ENCODE measurements at places on chromosomes 1 and 21. TPM values are rescaled to one million over a fixed set of nuclear protein-coding genes. Genes with fewer than 3 reads are reported as not detected.
A peak's percentile ranks its signal among the peaks of the same experiment; 100 is the strongest.

GRCh38 chr1:60035921-60036320 is 37.6 kb downstream of the C1orf87 start:
- H3K27me3 ChIP-seq = no peaks in the 10 kb centered on the region
- H3K36me3 ChIP-seq = no peaks in the 10 kb centered on the region
- no peak overlapping the region for H3K4me3 ChIP-seq
- H3K4me1 ChIP-seq = no peaks in the 10 kb centered on the region

- DNase-seq = no peak
- H3K27me3 ChIP-seq = peaks cover 20% of the 10 kb centered on the region
- no peak overlapping the region for H3K27ac ChIP-seq
- no peaks in the 10 kb centered on the region for H3K4me1 ChIP-seq
- no peak overlapping the region for H3K4me3 ChIP-seq
- H3K36me3 ChIP-seq = no peaks in the 10 kb centered on the region
These were observed 9.6 kb downstream of the PTPRU start for GRCh38 chr1:29245876-29246275.

- no peaks in the 10 kb centered on the region for H3K36me3 ChIP-seq
- H3K4me3 ChIP-seq = no peak overlapping the region
- peaks cover 34% of the 10 kb centered on the region for H3K27me3 ChIP-seq
- H3K4me1 ChIP-seq = no peaks in the 10 kb centered on the region
- H3K27ac ChIP-seq = no peak overlapping the region
These were observed 9.0 kb upstream of the KIRREL1 start for GRCh38 chr1:157984469-157984868.

DNA sequence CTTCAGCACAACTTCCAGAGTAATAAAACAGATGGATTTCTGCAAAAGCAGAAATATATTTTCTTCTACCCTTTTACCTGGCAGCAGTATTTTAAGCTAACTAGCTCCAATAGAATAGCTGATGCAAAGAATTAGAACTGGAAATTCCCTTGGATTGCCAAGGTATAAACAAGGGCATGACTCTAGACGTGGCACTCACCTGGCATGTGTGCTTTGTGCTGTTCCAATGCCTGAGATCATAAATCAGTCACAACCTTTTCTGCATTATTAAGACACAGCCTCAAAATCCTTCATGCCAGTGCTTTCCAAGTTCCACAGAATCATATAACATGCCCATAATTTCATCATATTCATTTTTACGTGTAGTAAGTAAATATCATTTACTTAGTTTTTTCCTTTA is 1048.7 kb downstream of the ADGRL2 start:
- H3K4me1 ChIP-seq = no peaks in the 10 kb centered on the region
- H3K36me3 ChIP-seq = no peaks in the 10 kb centered on the region

- H3K36me3 ChIP-seq = peaks cover 4% of the 10 kb centered on the region
- no peak for DNase-seq
- no peak overlapping the region for H3K4me3 ChIP-seq
- peaks cover 10% of the 10 kb centered on the region for H3K4me1 ChIP-seq
- peaks cover 5% of the 10 kb centered on the region for H3K27me3 ChIP-seq
- no peak overlapping the region for H3K27ac ChIP-seq
These were observed 46.6 kb downstream of the ADARB1 start for GRCh38 chr21:45120975-45121374.

GRCh38 chr21:27201197-27201596 is 234.3 kb upstream of the ADAMTS5 start:
- H3K27ac ChIP-seq = no peak overlapping the region
- no peaks in the 10 kb centered on the region for H3K36me3 ChIP-seq
- H3K4me1 ChIP-seq = no peaks in the 10 kb centered on the region
- DNase-seq = no peak
- H3K4me3 ChIP-seq = no peak overlapping the region

DNA sequence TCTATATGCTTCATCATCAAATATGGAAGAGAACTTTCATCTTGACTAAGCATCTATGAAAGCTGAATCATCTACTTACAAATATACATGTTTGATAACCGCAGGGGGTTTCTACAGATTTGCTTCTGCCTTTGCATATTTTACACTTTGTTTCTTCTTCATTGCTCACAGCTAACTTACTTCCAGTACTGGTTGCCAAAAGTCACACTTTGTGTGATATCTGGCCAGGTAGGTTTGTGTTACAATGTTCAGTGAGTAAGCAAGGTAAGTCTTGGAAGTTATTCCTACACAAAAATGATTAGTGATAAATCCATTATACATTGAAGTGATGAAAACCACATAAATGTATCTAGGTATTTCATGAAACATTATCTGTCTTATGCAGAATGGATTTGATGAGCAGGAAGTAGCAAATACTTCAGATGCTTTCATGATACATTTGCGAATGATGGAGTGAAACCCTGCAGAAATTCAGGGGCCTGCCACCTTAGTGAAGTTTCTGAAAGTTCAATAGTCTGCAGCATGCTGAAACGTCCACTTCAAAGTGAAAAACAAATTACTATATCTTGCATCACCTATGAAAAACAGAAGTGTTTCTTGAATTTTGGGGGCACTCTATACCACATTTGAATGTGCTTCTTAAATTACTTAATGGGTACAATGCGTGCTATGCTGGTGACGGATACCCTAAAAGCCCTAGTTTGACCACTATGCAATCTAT is 187.3 kb downstream of the ATP6V1G3 start:
- no peak for DNase-seq
- peaks cover 19% of the 10 kb centered on the region for H3K4me1 ChIP-seq
- H3K27ac ChIP-seq = peak overlapping the region; percentile 38
- no peaks in the 10 kb centered on the region for H3K36me3 ChIP-seq
- H3K4me3 ChIP-seq = peak overlapping the region; percentile 70
- H3K27me3 ChIP-seq = peaks cover 8% of the 10 kb centered on the region

- no peaks in the 10 kb centered on the region for H3K27me3 ChIP-seq
- DNase-seq = no peak
These were observed 95.6 kb downstream of the TGFBR3 start for GRCh38 chr1:91790392-91790791.

GRCh38 chr1:216903382-216903740 is 180.1 kb upstream of the ESRRG start:
- no peaks in the 10 kb centered on the region for H3K4me1 ChIP-seq
- H3K27ac ChIP-seq = no peak overlapping the region
- H3K27me3 ChIP-seq = no peaks in the 10 kb centered on the region
- H3K4me3 ChIP-seq = no peak overlapping the region

DNA sequence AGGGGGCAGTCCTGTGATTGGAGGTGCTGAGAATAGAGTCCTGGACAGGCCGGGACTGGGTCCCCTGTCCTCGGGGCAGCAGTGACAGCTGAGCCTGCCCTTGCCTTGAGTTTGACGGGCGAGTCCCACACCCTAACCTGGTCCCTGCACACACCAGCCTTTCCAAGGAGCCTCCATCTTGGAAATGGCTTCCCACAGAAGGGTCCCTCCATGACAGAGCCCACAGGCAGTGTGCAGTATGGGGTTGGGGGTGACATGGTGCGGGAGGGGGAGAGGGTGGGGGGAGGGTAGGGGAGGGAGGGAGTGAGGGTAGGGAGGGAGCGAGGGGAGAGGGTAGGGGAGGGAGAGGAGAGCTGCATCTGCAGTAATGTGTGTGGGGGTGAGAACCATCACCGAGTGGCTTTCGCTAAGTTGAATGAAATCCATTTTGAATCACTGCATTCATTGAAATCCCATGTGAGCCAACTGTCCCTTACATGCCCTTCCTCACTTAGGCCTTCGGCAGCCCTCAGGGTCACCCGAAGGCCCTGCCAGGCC is 10.1 kb upstream of the TMEM52 start:
- H3K36me3 ChIP-seq = peaks cover 2% of the 10 kb centered on the region
- H3K4me3 ChIP-seq = no peak overlapping the region
- DNase-seq = peak; percentile 56
- no peak overlapping the region for H3K27ac ChIP-seq

DNA sequence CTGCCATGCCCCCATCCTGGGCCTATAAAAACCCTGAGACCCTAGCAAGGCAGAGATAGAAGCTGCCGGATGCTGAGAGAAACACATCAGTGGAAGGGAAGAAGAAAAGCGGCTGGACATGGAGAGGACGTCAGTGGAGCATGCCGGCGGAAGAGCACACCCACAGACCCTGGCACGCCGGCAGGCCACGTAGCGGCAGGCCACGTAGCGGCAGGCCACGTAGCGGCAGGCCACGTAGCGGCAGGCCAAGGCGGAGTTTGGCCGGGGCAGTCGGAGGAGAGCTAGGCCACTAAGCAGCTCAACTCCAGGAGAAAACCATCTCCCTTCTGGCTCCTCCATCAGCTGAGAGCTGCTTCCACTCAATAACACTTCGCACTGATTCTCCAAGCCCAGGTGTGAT is 35.1 kb downstream of the LRRC3 start:
- no peak overlapping the region for H3K4me3 ChIP-seq
- H3K4me1 ChIP-seq = peaks cover 3% of the 10 kb centered on the region
- H3K27ac ChIP-seq = no peak overlapping the region

DNA sequence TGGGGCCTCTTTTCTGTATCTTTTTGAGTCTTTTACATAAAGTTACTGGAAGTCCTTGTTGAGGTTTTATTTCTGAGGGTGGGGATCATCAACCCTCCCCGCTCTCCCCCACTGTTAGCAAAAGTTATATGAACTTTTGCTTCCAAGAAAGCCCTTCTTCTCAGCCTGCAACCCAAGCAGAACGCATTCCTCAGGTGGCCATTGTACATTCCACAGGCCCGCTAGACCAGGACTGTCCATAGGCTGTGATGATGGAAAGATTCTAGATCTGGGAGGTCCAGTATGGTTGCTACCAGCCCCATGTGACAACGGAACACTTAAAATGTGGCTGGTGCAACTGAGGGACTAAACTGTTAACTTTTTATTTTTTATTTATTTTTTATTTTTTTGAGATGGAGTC is 11.8 kb upstream of the YBX1 start:
- H3K36me3 ChIP-seq = peaks cover 33% of the 10 kb centered on the region
- no peak overlapping the region for H3K4me3 ChIP-seq
- no peak for DNase-seq
- H3K4me1 ChIP-seq = no peaks in the 10 kb centered on the region
- no peak overlapping the region for H3K27ac ChIP-seq

- no peak overlapping the region for H3K4me3 ChIP-seq
- no peaks in the 10 kb centered on the region for H3K4me1 ChIP-seq
- peaks cover 9% of the 10 kb centered on the region for H3K36me3 ChIP-seq
- H3K27ac ChIP-seq = no peak overlapping the region
- DNase-seq = no peak
These were observed 23.4 kb downstream of the DRAM2 start for GRCh38 chr1:111116496-111116895.

CGN gene
- total RNA-seq = 1.8 TPM

FCGR3A gene
- 34.5 TPM for total RNA-seq

HSD3B2 gene
- not detected for total RNA-seq

S1PR1 gene
- 11.8 TPM for total RNA-seq

MMEL1 gene
- 0.81 TPM for total RNA-seq

INKA2 gene
- total RNA-seq = 0.45 TPM

SLFNL1 gene
- total RNA-seq = 0.14 TPM

FMOD gene
- total RNA-seq = not detected
